Head of caudate nucleus (tissue), 42 donors: ENCODE measurements at places on chromosomes 7 and 10.
A peak's percentile ranks its signal among the peaks of the same experiment; 100 is the strongest.

- DNase-seq, result peak; percentile 6
Measured at GRCh38 chr10:42973870-42974692, 102.8 kb upstream of the RET start.

DNA sequence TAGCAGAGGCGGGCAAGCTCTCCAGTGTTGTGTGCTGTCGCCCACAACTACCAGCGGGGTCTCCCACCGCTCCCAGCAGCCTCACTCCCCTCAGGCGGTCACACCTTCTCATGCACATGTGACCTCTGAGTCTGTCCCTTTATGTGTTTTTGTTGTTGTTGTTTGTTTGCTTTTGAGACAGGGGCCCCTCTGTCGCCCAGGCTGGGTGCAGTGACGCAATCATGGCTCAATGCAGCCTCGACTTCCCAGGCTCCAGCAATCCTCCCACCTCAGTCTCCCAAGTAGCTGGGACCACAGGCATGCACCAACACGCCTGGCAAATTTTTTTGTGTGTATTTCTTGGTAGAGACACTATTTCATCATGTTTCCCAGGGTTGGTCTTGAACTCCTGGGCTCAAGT lies 1.5 kb downstream of the CPSF4 start:
- DNase-seq, result no peak

DNA sequence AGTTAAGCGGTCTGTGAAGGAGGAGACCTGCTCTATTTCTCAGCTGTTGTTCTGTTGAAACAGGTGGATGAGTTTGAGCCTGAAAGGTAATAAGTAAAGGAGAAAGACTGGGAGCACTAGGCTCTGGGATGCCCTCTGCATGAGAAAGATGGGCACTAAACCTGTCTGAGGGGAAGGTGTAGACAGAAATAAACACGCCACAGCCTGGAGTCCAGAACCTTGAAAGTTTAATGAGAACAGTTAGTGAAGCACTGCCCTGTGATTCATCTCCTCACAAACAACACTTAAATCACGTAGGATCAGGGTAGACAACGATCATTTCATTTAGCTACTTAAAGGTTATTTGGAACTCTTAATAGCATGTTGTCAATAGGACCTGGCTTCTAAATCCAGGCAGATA lies 193.1 kb downstream of the PHTF2 start:
- DNase-seq, result no peak

DNA sequence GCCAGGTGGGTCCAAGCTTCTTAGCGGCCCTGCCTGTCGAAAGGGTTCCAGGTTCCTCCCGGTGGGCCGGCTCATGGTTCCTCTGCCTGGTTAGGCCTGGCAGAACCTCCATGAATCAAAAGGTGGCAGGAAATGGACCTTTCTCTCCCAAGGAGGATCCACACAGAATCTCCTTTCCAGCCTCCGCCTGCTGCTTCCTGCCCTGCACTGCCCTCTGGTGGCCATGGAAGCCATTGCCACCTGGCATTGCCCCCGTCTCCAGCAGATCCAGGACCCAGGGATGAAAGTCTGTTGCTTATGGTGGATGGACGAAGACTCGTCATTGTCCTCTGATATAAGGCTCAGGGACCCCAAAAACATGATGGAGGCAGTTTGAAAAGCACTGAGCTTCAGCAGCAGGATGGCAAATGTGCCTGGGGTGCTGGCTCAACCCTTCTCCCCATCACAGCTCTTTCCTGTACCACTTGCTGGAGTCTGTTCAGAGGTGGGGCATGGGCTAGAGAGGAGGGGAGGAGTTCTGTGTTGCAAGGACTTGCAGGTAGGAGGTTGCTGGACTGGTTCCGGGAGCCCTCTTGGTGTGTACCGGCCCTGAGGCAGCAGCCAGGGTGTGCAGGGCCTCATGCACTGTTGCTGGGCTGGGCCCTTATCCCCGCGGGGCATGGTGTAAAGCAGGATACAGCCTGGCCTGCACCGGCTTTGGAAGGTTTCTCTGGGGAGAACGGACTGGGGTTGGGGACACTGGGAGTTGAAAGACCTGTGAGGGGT lies 11.3 kb upstream of the INMT start:
- DNase-seq, result peak; percentile 53

DNA sequence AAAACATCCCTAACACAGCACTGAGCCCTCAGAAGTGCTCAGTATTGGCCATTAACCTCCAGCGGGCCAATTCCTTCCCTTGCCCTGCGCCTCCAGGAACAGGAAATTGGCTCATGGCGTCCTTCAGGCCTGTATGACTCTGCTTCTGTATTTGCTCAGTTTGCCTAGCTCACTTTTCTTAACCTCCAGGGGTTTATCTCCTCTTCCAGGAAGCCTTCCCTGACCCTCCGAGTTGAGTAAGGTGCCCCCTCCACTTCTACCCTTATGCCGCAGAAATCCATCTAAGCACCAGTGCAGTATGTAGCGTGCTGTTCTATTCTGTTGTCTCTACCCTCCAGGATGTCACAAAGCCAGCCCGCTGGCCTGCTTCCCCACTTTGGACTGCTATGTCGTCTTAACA lies 1.1 kb upstream of the SFXN4 start:
- no peak for DNase-seq

DNA sequence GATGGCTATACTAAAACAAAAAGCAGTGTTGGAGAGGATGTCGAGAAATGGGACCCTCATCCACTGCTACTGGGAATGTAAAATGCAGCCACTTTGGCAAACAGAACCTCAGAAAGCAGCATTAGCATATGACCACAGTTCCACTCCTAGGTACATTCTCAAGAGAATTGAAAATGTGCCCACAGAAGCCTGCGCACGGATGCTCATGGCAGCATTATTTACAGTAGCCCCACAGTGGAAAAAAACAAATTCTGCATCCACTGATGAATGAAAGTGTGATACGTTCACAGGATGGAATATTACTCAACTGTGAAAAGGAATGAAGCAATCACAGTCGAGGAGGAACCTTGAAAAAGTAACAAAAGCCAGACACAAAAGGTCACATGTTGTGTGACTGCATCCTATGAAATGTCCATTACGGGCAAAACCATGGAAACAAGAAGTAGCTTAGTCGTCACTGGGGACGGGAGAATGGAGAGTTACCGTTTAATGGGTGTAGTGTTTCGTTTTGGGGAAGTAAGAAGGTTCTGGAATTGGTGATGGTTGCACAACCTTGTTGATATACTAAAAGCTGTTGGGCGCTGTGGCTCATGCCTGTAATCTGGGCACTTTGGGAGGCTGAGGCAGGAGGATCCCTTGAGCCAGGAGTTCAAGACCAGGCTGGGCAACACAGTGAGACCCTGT lies 2.5 kb upstream of the UPK3B start:
- DNase-seq, result no peak

DNA sequence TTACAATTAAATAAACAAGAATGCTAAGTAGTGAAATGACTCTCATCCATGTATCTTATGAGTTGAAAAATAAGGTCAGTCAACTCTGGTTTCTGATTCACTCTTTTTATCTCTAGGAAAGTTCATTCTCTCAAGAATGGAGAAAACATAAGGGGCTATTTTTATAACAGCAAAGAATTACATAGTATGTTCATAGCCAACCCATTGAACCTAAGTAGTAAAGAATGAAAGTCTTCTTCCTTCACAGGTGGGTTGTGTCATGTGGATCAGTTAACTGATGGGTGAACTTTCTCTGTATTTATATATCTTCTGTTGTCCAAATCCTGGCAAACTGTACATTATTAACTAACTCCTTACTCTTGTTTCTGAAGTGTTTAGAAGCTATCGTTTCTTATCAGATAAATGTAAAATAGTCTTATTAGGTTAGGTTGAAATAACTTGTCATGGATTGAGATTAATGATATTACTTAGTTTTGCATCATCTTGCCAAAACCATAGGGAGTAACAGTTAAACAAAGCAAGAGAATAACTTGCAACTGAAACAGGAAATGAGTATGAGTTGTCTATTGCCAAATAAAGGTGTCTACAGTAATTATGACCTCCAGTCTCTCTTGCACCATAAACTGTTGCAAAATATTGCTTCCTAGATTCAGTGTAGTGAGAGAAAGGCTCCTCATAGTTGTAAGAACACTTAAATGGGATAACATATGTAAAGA lies 86.8 kb downstream of the ANKRD7 start:
- DNase-seq, result no peak

DNA sequence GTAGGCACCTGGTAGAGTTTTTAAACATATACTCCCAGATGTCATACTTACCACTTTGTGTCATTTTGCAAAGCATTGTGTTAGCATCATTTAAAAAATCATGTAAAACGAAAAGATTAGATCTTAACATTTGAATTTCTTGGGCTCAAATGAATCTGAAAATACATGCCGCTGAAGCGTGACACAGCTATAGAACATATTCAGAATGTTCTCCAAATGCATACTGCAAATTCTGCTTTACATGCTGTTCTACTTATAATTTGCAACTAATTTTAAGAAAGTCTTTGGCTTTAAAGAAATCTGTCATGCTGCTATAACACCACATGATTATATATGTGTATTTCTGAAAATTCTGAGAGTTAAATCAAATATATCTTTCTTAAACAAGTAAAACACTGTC lies 109.2 kb upstream of the CAV2 start:
- DNase-seq, result no peak

DNA sequence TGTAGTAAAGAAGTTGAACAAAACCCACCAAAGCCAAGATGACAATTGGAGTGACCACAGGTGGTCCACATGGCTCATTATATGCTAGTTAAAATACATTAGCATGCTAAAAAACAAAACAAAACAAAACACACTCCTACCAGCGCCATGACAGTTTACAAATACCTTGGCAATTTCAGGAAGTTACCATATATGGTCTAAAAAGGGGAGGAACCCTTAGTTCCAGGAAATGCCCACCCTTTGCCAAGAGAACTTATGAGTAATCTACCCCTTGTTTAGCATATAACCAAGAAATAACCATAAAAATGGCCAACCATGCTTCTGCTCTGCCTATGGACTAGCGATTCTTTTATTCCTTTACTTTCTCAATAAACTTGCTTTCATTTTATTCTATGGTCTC lies 979.1 kb upstream of the POT1 start:
- no peak for DNase-seq

- DNase-seq, result no peak
Measured at GRCh38 chr10:105952153-105952552, 1212.4 kb downstream of the SORCS1 start.

GRCh38 chr10:71321386-71321785 lies 2.3 kb downstream of the SLC29A3 start:
- no peak for DNase-seq

- DNase-seq, result no peak
Measured at GRCh38 chr7:19648791-19649190, 60.0 kb downstream of the POLR1F start.

DNA sequence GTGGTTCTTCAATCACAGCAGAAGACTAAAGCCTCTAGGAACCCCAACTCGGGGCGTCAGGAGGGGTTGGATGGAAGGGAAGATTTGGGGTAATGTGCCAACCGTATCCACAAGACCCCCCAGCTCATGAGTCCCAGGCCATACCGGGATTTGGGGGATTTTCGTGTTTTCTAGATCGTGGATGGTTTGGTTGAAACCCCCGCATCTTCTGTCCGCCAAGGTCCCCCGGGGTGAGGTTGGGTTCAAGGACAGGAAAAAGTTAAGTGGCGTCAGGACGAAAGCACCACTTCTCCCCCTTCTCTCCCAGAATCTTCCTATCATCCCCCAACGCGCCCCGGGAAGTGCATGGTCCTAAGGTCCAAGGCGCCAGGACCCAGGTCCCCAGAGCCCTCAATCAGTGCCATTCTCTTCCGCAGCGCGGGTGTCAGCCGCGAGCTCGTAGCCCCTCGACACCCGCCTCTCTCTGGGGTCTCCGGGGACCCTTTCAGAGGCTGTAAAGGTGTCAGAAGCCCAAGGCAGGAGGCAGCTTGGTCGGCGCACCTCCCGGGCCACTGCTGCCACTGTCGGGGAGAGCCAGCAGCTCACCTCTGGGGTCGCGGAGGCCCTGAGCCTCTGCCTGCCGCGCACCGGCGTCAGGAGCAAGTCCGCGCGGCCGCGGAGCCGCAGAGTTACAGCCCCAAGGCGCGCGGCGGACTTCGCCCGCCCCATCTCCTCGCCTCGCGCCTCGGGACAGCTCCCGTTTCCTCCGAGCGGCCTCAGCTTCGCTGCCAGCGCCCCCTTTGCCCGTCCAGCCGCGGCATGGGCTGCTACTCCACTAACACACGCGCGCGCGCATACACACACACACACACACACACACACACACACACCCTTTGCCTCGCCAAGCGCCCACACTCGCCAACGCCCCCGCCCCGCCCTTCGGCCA lies 1.5 kb downstream of the MKX start:
- DNase-seq, result no peak

DNA sequence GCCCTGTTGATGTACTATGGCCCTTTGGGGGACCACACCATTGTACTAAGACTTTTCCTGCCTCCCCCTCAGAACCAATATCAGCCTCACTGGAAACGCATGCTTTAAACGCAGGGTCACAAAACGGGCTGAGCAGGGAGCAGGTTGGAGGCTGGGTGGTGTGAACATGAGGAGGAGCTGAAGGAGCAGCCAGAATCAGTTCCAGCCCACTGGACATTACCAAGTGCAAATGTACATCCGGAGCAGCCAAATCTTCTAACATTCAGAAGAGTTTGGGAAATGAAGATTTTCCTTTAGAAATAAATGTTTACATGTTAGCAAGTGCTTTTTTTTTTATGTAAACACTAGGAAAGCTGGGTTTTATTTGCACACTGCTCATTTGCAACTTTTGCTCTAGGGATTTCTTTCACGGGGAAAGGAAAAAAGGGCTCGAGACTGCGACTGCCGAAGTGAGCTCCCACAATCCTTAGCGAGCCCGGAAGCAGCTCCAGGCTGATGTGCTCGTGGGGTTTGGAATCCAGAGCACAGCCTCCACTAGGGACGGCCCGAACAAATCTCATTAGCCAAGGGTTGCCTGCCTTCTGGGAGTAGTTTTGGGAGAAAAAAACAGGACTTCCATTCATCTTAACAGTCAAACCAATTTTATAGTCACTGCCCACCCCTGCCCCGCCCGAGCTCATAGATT lies 108.0 kb upstream of the YAE1 start:
- no peak for DNase-seq

DNA sequence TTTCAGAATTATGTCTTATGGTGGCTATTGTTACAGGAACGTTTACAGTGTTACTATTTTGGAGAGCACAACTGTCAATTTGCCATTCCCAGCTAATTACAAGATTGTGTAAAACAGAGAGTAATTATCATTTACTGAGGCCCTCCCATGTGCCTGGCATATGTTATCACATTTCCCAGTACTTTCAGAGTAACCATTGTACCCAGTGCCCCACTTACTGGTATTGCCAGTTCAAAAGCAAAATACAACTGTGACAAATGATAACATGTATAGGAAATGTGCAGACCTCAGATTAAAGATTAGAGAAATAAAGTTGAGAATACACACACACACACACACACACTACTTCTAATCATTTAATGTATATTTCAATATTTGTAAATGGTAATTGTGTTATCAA lies 572.5 kb downstream of the POM121L12 start:
- DNase-seq, result no peak

GRCh38 chr7:155796381-155797261 lies 15.6 kb downstream of the SHH start:
- DNase-seq, result peak; percentile 77
